H4 (cell line): ENCODE measurements at places on chromosomes 7 and 10. TPM values are rescaled to one million over a fixed set of nuclear protein-coding genes. Genes with fewer than 3 reads are reported as not detected.

LIPM gene
- total RNA-seq = not detected in 2 replicates

DENND2A gene
- total RNA-seq = 0.77 and 1.7 TPM in 2 replicates

PPP1R3A gene
- total RNA-seq = not detected in 2 replicates

TMEM236 gene
- 0.04 TPM in 1 of 2 replicates, not detected in the other for total RNA-seq

PLXDC2 gene
- 27.9 and 30.3 TPM in 2 replicates for total RNA-seq

NUDT13 gene
- 1.1 and 2.0 TPM in 2 replicates for total RNA-seq

ZNF736 gene
- total RNA-seq = 5.0 and 5.4 TPM in 2 replicates

VPS41 gene
- 104 and 132 TPM in 2 replicates for total RNA-seq

CYP3A7 gene
- not detected in 2 replicates for total RNA-seq

GLI3 gene
- total RNA-seq = 4.9 and 5.6 TPM in 2 replicates

PPP1R3C gene
- 5.2 and 6.0 TPM in 2 replicates for total RNA-seq

AGR3 gene
- not detected in 2 replicates for total RNA-seq

FXYD4 gene
- not detected in 2 replicates for total RNA-seq

DNA sequence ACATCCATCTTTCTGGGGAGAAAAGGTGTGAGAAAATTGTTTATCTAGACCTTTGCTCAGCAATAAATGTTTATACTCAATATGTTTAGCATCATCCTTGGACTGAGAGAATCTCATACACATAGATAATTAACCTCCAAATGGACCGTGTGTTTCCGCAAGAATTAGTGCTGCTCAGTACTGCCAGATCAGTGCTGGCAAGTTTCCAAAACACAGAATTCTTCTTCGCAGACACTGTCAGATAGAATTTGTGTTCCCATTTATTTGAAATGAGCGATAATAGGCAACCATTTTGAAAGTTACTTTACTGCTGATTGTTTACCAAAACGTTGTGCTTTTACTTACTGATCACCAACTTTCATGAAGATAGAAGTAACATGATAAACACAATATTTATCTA, 33.7 kb downstream of the STAMBPL1 start:
- DNase-seq = no peak

DNA sequence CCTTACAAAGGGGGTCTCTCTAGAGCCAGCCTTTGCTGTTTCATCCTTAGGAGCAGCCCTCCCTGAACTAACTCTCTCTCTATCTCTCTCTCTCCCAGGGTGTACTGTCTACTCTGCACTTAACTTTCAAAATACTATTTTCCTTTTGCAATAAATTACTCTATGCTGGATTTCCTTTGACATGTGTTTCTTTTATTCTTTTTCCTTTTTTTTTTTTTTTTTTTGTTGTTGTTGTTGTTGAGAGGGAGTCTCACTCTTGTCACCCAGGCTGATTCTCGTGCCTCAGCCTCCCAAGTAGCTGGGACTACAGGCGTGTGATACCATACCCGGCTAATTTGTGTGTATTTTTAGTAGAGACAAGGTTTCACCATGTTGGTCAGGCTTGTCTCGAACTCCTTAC, 1.5 kb upstream of the ZNF3 start:
- DNase-seq = no peak

DNA sequence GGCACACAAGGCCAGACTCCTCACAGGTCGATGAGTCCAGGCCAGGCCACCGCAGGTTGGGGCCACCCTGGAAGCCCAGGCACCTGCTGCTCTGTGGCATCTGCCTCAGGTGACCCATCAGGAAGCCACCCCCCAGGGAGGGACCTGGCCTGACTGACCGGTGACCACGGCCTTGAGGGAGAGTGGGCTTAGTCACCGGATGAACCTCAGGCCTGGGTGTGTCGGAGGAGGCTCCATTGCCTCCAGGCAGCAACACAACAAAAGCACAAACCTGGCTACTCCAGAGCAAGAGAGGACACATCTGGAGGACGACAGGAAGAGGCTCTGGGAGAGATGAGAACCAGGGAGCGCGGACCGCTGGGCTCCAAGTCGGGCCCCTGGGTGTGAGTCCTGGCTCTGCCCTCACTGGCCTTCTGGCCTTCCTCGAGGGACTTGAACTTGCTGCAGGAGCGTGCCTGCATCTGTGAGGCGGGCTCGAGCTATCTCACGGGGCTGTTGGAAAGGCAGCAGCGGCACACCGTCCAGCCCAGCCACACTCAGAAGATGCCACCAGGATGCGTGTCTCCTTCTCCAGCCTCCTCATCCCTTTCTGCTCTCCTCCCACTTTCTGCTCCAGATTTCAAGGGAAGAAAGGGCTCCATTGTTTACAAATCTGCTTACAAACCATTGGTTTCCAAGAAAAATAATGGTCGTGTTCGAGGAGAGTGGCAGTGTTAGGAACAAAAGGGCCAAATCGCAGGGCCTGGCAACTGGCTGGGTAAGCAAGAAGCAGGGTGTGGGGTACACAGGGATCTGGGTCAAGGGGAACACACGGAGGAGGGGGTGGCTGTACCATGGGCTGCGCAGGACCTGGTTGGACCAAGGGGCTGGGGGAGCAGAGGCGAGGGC, 152.9 kb downstream of the ADAM12 start:
- no peak for DNase-seq

GRCh38 chr10:97383159-97383558, 18.0 kb downstream of the RRP12 start:
- DNase-seq = no peak

DNA sequence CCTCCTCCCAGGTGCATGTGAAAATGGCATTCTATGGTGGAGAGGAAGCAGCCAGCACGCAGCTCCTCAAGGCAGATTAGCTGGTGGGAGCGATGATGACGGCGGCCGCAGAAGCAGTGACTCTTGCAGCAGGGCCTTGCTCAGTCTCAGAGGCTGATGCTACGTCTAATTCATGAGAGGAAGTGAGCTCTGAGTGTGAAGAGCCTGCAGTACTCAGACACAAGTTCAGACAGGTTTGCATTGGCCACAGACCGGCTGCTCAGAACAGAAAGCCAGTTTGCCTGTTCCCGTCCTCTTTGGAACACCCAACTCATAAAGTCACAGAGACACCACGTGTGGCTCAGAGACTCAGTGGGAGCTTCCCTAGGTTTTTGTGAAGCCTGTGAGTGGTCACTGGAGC, 136.5 kb downstream of the ADARB2 start:
- no peak for DNase-seq

DNA sequence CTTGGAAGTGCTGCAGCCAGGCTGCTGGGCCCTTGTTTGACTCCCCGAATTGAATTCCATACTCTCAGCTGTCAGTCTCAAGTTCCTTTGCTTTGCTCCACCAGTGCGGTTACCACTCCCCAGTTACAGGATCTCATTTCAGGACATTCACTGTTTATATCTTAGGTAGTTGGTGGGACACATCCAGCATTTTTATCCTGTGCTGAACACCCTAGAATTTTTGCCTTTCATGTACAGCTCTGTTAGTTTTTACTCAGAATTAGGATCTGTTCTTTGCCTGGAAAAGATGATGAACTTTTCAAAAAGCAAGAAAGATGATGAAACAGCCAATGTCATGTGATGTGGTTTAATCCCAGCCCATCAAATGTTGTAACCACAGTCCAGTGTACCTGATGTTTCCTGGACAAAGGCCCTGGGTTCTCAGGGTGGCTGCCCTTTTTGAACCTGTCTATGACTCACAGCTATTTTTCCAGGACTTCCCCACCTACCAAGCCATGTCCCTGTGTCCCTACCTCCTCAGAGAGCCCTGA, 149.7 kb downstream of the NOC3L start:
- peak; percentile 20 for DNase-seq

- DNase-seq = no peak
These were observed 126.1 kb upstream of the FRMD4A start for GRCh38 chr10:14456870-14457266.

DNA sequence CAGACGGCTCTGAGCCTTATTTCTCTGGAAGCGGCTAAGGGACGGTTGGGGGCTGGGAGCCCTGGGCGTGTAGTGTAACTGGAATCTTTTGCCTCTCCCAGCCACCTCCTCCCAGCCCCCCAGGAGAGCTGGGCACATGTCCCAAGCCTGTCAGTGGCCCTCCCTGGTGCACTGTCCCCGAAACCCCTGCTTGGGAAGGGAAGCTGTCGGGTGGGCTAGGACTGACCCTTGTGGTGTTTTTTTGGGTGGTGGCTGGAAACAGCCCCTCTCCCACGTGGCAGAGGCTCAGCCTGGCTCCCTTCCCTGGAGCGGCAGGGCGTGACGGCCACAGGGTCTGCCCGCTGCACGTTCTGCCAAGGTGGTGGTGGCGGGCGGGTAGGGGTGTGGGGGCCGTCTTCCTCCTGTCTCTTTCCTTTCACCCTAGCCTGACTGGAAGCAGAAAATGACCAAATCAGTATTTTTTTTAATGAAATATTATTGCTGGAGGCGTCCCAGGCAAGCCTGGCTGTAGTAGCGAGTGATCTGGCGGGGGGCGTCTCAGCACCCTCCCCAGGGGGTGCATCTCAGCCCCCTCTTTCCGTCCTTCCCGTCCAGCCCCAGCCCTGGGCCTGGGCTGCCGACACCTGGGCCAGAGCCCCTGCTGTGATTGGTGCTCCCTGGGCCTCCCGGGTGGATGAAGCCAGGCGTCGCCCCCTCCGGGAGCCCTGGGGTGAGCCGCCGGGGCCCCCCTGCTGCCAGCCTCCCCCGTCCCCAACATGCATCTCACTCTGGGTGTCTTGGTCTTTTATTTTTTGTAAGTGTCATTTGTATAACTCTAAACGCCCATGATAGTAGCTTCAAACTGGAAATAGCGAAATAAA, 175.5 kb downstream of the RNF216 start:
- DNase-seq = no peak

DNA sequence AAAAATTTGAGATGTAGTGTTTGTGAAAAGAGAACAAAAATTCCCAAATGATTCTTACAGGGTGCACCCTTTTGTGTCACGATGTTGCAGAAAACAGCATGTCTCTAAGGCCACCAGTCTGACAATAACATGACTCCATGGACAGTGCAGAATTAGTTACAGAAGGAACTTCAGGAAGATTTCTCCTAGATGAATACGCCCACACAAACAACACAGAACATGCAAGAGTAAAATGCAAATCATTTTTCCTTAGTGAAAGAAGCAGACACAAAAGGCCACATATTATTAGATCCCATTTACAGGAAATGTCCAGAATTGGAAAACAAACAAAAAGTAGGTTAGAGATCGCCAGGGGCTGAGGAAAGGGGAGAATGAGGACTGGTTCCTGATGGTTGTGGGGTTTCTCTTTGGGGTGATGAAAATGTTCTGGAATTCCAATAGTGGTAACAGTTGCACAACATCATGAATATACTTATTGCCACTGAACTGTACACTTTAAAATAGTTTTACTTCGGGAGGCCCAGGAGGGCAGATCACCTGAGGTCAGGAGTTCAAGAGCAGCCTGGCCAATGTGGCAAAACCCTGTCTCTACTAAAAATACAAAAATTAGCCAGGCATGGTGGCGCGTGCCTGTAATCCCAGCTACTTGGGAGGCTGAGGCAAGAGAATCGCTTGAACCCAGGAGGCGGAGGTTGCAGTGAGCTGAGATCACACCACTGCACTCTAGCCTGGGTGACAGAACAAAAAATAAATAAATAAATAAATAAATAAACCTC, 10.2 kb downstream of the ZC3HAV1 start:
- no peak for DNase-seq

DNA sequence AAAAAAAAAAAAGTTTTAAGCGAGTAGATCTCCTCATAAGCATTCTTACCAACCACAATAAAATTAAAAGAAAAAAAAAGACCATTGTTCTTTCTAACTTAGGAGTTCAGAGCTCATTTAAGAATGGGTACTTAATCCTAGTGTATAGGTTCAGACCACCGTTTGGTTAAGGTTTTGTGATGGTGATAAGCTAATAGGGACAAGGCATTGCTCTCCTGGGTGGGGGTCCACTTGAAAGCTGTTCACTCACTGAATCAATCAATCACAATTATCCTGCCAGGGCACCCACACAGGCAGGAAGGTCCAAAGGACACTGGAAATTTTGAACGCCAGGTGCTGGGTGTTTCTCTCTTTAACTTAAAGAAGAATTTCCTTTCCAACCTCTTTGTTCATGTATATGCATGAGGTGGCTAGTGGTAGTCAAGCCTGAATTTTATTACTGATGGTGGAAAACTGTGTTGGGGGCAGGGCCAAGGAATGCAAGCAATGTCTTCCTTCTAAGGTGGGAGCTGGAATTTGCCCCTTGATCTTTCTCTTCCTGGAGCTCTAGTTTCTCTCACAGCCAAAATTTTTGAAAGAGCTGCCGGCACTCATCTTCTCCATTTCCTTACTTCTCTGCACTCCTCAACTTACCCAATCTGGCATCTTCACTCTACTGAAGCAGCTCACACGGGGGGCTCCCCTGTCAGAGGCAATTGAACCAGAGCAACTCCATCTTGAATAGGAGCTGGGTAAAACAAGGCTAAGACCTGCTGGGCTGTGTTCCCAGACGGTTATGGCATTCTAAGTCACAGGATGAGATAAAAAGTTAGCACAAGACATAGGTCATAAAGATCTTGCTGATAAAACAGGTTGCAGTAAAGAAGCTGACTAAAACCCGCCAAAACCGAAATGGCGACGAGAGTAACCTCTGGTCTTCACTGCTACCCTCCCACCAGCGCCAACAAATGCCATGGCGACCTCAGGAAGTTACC, 7.5 kb upstream of the FAM131B start:
- no peak for DNase-seq

- no peak for DNase-seq
These were observed 57.3 kb upstream of the BTBD16 start for GRCh38 chr10:122213766-122214165.

DNA sequence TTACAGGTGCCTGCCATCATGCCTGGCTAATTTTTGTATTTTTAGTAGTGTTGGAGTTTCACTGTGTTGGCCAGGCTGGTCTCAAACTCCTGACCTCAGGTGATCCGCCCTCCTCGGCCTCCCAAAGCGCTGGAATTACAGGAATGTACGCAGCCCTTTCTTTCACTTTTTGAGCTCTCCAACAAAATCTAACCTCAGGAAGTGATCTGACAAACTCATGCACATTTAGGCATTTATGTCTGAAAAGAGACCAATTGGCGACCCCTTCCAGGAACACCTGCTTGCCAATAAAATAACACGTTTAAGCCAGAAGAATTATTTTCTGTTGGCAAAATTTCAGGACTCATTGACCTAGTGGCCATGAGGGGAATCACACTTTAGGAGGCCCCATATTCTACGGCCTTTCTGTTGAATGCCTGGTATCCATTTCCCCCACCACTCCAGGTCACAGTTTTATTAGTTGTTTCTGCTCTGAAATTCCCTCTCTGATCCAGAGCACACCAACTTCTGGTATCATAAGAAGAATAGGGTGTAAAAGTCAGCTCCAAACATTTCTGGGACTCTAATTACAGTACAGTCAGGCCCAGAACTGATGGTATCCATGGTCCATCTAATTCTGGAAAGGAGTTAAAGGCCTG, 65.8 kb upstream of the FRMD4A start:
- DNase-seq = peak; percentile 53

- DNase-seq = no peak
These were observed 57.0 kb downstream of the BRAF start for GRCh38 chr7:140867467-140868462.

DNA sequence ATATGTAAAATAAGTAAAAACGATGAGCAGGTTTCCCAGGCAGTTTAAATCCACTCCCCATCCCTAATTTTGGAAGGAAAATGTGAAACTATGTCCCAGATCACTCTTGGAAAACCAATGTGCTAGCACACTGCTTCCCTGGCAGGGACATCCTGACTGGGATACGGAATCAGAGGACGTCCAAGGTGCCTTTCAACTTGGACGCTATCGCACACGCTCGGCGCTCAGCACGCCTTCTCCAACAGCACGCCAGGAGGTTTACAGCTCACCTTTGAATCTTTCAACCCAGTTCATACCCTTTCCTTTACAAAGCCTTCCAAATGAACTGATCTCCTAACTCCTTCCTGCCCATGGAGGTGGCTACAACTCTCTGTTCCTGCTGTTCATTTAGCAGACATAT, 47.1 kb downstream of the BEND7 start:
- no peak for DNase-seq
